ENCODE measurements at places on chromosomes 3 and 15.

DNA sequence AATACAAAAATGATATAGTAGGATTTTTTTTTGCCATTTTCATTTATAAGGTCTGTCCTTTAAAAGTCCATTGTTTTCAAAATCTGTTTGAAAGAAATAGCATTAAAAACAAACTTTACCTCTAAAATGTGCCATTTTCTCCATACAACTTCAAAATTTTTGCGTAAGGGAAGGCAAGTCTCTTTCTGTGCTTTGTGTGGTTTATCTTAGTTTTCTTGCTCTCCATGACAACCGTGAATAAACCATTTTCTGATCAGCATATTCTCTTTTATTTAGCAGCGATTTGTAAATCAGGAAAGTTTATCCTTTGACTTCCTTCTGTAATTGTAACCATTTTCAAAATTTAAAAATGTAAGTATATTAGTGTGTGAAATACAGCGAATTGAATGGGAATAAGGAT, 147.9 kb upstream of the CGNL1 start:
- no peak for DNase-seq

DNA sequence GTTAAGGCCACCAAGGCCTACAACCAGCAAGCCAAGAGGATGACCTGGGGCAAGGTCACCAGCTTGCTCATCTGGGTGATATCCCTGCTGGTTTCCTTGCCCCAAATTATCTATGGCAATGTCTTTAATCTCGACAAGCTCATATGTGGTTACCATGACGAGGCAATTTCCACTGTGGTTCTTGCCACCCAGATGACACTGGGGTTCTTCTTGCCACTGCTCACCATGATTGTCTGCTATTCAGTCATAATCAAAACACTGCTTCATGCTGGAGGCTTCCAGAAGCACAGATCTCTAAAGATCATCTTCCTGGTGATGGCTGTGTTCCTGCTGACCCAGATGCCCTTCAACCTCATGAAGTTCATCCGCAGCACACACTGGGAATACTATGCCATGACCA, 3.6 kb downstream of the CXCR6 start:
- no peak for DNase-seq

- DNase-seq = peak; percentile 76
Observed at GRCh38 chr3:170815340-170815739, 54.7 kb downstream of the RPL22L1 start.

- DNase-seq = no peak
Observed at GRCh38 chr15:98953968-98954367, 53.6 kb downstream of the PGPEP1L start.

DNA sequence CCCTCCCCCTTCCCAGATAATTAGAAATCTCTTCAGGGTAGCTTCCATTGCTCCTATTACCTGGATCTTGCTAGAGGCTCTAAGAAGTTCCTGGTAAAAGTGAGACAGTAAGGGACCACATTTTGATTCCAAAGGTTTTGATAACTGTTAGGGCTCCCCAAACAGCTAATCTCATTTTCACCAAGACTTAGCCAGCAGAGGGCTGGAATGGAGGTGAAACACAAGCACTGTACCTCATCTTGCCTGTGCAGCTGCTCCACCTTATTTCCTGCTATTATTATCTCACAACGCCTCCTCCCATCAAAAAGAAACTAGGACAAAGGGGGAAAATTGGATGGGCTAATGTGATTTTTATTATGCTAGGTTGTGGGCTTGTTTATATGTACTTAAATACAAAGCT, 7.3 kb downstream of the SETD5 start:
- DNase-seq = peak; percentile 62

DNA sequence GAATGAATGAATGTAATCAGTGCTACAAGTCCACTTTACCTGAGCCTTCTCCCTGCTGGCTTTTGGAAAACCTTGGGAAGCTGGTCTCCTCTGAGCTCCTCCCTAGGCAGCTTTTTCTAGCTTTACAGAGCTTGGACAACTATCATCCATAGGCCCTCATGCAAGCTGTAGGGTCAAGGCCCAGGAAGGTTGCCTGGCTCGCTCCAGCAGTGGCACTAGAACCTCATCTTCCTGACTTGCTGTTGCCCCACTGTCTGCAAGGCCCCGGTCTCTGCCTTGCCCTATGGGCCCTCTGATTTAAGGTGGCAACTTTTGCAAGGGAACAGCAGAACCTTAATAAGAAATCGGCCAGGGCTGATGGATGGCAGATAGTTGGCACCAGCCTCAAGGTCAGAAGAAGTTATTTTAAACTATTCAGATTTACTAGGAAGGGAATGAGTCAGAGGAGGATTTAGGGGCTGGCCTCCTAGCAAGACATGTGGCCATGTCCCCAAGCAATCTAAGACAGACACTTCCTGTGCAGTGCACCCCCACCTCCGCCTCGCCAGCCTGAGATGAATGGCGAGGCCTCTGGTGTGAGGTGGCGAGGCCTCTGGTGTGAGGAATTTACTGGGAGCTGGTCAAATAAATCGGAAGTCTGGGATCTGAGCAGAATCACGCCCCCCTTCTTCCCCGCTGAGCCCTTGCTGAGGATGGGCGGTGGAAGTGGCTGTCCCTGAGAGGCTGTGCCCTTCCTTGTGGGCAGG, 180.8 kb downstream of the MEGF11 start:
- DNase-seq = no peak

DNA sequence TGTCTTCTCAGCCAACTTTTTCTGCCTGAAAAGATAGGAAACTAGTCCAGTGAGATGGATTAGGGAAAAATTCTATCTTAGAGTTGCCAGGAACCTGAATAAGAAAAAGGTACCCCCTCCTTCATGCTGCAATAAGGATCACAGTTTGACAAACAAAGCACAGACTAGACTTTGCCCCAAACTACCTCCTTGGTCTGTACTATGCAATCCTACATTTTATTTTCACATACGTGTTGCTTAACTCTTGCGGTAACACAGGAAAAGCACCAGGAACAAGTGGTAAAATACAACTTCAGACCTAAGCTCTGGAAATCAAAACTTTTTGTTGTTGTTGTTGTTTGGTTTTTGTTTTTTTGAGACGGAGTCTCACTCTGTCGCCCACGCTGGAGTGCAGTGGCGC, 11.3 kb upstream of the IL12A start:
- DNase-seq = no peak

GRCh38 chr3:11206316-11206715, 52.0 kb downstream of the HRH1 start:
- no peak for DNase-seq

DNA sequence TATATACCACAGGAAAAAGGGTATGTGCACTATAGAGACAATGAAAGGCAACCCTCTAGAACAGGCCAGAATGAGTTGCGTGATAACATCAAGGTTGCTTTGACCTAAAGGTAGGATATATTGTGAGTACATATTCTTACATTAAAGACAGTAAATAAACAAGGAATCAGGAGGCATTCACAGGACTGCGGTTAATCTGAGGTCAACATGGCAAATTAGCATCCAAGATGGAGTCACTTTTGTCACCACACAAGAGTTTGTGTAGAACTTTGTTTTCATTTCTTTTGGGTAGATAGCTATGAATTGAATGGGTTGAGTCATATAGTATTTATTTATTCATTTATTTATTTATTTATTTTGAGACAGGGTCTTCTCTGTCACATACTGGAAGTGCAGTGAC, 11.5 kb upstream of the SCAP start:
- no peak for DNase-seq

DNA sequence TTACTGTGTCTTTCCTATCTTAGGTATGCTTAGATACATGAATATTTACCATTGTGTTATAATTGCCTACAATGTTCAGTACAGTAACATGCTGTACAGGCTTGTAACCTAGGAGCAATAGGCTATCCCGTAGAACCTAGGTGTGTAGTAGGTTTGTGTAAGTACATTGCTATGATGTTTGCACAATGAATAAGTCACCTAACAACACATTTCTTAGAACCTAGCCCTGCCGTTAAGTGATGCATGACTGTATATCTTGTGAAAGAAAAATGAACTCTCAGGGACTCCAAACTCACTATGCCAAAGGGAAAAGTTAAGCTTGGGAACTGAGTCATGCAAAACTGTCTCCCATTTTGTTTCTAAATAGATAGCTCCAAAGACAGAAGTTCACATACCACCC, 91.5 kb upstream of the ACP3 start:
- DNase-seq = no peak

- DNase-seq = peak; percentile 26
Observed at GRCh38 chr3:183298701-183299153, 45.7 kb downstream of the B3GNT5 start.

DNA sequence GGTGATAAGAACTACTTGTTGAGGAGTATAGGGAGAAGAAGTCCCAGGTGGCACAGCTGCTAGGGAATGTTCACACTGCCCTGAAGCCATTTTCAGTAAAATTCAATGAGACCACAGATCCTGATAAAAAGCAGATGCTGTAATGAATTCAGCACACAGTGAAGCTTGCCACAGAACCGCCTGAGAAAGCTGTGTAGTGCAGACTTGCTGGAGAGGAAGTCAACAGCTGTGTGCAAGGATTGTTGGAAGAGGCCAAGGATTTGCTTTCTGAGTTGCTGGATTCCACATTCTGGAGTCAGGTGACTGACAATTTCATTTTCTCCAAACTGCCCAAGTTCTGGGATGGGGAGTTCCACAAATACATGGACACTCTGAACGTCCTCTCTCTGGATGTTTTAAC, 70.9 kb downstream of the ANP32A start:
- no peak for DNase-seq

GRCh38 chr3:65833761-65834505, 204.8 kb downstream of the MAGI1 start:
- no peak for DNase-seq

GRCh38 chr3:167830007-167830406, 94.5 kb downstream of the SERPINI1 start:
- DNase-seq = no peak

GRCh38 chr3:18585004-18585968, 160.1 kb upstream of the SATB1 start:
- DNase-seq = no peak

DNA sequence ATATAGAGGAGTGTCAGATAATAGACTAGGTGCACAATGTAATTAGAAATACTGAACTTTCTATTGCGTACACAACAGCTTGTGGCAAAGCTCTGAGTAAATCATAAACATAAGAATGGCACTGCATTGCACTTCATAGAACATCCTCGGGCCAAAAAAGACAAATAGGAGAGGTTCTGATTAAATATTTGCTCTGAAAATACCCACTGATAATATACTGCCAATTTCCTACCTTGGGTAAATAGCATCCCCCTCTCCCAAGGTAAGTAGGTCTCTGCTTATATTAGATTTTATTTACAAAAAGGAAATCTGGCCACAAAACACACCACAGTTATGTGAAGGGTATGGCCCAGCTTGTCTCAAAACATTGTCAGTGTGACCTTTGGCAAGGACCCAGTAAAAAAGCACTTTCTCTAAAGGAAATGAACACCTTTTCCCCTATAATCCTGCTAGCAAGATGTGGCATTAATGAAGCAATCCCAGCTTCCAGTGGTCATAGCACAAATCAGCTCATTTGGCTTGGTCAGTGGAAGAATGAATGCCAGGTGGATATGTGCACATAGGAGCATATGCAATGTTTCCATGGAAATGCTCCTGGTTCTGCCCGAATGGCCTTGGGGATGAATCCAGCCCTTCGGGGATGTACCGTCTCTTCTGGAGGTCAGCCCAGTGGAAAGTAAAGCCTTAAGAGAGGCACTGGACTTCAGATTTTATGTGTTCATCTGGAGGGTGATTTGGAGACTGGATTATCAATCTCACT, 315.9 kb downstream of the LSAMP start:
- no peak for DNase-seq

- no peak for DNase-seq
Observed at GRCh38 chr15:69573815-69574475, 121.3 kb downstream of the RPLP1 start.

GRCh38 chr3:169303660-169304059, 359.9 kb downstream of the MECOM start:
- no peak for DNase-seq

DNA sequence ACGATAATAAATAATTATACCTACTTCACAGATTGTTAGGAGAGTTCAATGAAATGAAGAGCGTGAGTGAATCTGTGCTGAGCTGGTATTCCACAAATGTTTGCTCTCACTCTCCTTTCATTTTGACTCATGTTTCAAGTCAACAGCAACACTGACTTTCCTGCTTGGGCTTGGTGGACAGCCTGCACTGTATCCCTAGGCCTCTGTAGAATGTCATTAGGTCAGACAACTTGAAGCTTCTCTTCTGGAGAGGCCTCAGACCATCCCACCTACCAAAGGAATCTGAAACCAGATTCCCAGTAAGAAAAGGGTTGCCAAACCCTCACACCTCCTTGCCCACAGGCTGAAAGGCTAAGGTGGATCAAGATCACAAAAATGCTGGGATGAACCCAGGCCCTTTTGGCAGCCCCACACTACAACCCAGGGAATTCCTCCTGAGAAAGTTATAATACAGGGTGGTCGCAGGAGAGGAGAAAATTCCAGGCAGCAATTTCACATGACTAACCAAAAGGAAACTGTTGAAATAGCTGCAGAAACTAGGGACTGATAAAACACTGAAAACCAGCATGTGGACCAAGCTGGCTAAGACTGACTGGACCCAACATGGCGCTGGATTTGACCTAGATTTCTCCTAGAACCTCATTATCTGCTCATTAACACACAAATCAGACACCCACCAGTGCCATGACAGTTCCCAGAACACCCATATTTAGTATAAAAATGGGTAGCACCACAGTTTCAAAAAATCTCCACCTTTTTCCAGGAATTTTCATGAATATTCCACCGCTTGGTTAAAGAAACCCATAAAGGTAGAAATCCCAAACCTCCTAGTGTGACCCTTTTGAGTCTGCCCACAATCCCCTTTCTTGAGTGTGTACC, 57.0 kb upstream of the ZNF148 start:
- DNase-seq = no peak

Measured in NCI-H524 treated with DMSO at 0.1 percent for 48 hours (cell line).